ENCODE measurements at places on chromosomes 3 and 15.

DNA sequence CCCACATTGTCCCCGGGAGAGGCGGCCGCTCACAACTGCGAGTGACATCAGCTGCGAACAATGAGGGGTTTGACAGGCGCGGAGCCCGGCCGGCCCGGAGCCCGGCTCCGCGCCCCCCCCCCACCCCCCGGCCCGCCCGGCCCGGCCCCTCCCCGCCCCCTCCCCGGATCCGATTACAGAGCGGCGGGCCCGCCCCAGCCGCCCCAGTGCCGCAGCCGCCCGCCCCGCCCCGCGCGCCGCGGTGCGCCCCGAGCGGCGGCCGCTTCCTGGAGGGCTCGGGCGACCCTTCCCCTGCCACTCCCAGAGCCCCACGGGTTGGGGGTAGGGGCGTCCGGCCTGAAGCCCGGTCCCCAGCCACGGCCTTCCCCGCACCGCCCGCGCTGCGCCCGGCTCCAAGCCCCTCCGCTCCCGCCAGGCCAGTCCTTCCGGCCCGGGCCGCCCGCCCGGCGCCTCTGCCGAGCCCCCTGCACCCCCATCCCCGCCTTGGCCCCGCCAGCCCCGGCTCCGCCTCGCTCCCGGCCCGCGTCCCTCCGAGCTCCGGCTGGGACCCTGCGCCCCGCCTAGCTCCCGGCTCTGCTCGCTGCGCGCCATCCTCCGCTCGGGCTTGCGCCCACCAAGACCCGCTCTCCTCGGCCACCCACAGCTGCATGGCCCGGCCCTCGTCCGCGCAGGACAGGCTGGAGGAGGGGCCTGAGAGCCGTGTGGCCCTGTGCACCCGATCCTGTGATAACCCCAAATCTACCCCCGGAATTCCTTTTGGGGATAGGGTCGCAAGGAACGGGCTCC, at the start of gene PCBP4:
PCBP4 (minus strand) TSS at position 71 of the 786 bp plus-strand sequence. CDS start 6,214 bp downstream, outside the sequence.
- DNase-seq = no peak

GRCh38 chr3:40232626-40233025, 76.9 kb upstream of the EIF1B start:
- no peak for DNase-seq

DNA sequence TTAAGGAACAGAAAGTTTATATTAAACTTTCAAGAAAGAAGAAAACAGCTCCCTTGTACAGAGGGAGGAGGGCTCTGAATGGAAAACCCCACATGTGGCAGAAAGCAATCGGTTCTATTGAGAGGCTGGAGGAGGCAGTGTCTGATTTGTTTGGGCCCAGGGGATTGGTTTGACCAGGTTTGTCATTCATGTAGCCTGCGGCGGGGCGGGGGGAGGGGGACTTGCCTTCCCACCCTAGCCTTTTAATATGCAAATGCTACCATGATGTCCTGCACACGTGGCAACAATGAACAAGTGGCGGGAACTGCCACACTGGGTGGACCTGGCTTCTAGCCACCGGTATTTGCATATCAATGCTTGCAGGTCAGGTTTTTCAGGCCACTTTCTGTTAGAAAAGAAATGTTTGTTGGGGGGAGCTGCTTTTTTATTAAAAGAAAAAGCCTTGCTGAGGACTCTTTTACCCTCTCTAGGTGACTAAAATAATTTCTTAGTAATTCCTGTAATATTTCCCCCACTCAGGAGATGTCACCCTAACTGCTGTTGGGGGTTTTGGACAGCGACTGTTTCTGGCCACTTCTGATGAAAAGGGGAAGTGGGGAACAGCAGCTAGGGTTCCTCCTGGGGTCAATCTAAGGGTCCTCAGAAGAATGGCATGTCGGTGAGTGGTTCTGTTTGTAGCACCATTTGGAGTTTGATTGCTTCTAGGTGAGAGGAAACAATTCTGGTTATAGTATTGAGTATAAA, 691.2 kb downstream of the TBL1XR1 start:
- no peak for DNase-seq

DNA sequence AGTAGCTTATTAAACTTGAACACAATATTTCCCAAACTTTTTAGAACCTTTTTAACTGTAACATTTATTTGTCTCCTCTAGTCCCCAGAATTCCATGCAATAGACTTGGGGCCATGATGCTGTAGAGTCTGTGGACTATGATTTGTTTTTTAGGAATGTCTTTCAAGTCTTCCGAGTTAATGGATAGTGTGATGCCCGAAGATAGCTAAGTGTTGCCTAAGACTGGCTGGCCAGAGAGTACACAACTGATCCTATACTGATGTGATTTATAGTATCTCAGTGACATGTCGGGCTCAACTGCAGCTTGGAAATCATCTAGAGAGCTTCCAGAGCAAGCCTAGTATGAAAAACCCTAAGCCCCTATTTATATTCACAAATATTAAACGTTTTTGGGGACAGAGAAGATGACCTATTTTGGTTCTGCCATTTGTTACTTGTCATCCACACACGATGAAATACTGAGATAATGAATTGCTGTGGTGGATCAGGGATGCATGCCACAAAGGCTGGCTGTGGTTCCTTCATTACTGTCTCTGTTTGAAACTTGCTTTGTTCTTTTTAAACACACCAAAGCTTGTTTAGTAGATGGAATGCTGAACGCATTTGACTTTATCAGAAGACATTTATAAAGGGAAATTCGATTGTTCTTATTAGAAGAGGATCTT, 507.4 kb downstream of the TAFA4 start:
- DNase-seq = no peak

GRCh38 chr3:15795651-15796308, 2.0 kb downstream of the ANKRD28 start:
- DNase-seq = peak; percentile 38

DNA sequence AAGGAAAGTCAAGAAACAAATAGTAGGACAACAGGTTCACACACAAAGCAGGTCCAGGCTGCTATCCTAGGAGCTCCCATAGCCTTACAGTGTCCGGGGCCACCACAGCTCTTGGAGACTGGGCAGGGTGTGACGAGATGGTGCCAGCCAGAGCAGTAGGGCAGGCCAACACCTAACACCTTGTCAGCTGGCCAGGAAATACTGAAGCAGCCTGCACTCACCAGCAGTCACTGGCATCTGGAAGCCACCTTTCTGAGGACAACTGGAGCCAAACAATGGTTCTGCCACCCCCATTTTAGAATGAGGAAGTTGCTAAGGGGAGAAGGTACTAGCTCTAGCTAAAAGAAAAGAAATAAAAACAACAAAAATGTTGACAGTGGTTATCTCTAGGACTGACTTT, 47.2 kb downstream of the CCDC12 start:
- peak; percentile 44 for DNase-seq

- DNase-seq = no peak
These were observed 108.9 kb downstream of the CCNL1 start for GRCh38 chr3:157051055-157051454.

- DNase-seq = no peak
These were observed 427.8 kb downstream of the LPP start for GRCh38 chr3:188581792-188582191.

DNA sequence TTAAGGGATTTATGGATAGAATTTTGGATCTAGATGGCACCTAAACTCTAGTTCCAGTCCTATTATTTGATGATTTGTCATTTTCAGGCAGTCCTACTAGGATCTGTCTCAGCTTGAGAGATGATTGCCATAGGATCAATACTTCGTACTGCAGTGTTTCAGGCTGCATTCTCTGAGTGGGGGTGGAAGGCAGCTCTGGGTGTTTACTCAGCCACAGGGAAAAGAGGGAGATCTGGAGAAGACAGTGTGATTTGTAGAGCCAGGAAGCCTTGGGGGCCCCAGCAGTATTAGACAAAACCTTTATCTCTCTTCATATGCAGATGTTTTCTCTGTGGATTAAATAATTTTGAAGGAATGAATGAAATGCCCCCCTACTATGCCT, 188.4 kb upstream of the SYNPR start:
- no peak for DNase-seq

- no peak for DNase-seq
These were observed 110.7 kb downstream of the TJP1 start for GRCh38 chr15:29711531-29711930.

GRCh38 chr15:72042054-72042453, 75.9 kb downstream of the MYO9A start:
- no peak for DNase-seq

DNA sequence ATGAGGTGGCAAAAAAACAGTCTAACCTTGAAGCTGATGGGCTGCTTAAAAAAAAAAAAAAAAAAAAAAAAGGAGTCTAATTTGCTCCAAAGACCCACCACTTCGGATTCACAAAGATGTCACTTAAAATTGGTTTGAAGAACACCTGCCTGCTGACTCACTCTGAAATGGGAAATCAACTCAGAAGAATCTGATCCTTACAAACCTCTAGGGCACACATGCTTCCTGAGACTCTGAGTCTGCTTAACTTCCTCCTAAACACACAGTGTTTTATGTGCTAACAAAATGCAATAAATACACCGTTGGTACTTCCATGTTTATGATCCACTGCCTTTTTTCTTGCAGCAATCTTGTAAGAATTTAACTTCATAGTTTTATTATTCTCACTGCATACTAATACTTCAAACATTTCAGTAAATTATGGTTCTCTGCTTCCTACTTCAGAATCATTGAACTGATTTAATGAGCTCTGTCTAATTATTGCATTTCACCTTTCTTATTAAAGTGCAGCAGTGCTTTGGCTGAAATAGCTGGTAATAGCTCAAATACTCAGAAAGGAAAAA, 73.0 kb upstream of the FRMD4B start:
- DNase-seq = no peak

DNA sequence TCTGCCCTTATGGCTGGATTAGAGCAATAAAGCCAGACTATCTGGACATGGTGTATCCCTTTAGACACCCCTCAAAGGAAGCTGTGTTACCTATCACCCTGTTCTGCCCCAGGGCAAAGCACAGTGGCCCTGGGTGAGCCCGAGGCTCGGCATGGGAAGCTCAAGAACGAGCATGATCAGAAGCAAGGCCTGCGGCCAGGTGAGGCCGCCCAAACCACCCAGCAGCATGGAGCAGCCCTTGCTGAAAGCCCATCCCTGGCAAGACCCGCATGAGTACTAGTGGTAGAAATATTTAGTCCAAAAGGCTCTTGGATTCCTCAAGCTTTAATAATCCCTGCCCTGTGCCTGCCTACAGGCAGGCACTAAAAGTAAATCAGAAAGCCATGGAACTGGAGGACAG, 261.1 kb downstream of the MEX3B start:
- no peak for DNase-seq

GRCh38 chr3:139455206-139455605, 21.1 kb downstream of the RBP2 start:
- no peak for DNase-seq

DNA sequence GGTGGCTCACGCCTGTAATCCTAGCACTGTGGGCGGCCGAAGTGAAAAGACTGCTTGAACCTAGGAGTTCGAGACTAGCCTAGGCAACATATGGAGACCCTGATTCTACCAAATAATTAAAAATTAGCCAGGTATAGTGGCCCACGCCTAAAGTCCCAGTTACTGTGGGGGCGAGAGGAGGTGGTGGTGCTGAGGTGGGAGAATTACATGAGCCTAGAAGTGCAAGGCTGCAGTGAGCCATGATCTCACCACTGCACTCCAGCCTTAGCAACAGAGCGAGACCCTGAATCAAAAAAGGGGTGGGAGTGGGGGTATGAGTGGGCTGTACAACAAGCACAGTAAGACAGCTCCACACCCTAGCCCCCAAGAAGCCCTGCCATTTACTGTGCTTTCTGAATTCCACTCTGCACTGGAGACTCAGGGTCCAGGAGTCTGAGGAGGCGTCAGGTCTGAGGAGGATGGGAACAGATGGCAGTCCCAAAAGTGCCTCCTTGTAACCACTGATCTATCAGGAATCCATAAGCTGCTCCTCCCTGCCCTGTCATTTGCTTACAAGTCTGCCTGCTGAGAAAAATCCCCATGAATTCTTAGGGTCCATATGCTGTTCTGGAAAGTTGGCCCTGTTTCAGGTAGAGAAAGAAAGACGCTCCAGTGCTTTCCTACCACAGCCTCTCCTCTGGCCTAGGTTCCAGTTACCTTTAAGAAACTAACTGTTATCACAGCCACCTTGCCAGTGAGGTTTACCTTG, 171.1 kb downstream of the MAGI1 start:
- DNase-seq = no peak

- DNase-seq = no peak
These were observed 42.7 kb upstream of the BDH1 start for GRCh38 chr3:197598404-197598980.

DNA sequence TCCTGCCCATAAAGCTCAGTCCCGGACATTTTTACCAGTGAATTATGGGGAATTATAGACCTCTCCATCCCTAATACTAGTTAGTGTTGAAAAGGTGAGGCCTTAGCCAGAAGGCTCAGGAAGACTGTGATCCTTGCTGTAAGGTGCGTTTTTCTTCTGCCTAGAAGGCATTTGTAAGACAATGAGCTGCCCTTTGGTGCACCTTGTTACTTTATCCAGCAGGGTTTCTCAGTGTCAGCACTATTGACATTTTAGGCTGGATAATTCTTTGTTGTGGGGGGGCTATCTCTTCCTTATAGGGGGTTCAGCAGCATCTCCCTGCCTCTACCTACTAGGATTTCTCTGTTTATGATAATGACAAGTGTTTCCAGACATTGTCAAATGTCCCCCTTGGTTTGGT, 108.1 kb upstream of the ABHD17C start:
- DNase-seq = no peak

- DNase-seq = no peak
These were observed 27.8 kb upstream of the PIK3CB start for GRCh38 chr3:138862531-138862923.

GRCh38 chr15:77017091-77017660, 22.2 kb downstream of the PSTPIP1 start:
- no peak for DNase-seq

DNA sequence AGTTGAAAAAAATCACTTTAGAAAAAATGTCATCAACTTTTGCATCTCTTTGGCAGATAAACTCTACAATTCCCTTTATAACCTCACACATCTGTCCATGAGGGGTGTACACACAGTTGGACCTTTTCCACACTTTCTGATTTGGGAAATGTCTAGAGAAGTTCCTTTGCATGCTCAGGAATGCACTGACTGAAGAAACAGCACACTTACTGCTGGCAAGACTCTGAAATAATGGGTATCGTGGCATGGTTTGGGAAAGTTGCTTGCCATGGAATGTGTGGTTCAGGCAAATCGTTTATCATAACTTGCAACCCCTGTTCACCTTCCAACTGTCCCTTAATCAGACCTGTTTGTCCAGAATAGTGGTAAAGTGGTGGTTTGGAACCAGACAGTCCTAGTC, 135.3 kb upstream of the TGFBR2 start:
- DNase-seq = no peak

- DNase-seq = no peak
These were observed 49.1 kb downstream of the PLS1 start for GRCh38 chr3:142645236-142645793.

DNA sequence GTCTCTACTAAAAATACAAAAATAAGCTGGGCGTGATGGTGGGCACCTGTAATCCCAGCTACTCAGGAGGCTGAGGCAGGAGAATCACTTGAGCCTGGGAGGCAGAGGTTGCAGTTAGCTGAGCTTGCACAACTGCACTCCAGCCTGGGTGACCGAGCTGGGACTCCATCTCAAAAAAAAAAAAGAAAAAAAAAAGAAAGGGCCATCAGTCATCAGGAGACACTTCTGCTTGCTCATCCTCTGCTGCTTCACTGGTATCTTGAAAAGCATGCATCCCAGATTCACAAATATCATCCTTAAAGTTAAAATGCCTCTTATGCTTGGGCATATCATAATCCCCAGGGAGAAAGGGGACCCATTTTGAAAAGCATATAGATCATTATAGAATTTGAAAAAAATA, 176.6 kb upstream of the NR2F2 start:
- DNase-seq = no peak

Data from hematopoietic multipotent progenitor cell treated with erythropoietin and hydrocortisone succinate and interleukin-3 and kit ligand, for 8 days (in vitro differentiated cells).